ENCODE measurements at places on chromosomes 3 and 15.

DNA sequence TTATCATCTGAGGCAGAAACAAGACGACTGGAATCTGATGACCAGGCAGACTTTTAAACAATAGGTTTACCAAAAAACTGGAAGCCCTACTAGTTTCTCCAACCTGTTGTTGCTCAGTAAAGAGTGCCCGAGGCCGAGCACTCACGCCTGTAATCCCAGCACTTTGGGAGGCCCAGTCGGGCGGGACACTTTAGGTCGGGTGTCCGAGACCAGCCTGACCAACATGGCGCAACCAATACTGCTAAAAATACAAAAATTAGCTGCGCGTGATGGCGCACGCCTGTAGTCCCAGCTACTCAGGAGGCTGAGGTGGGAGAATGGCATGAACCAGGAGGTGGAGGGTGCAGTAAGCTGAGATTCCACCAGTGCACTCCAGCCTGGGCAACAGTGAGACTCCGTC is 1.1 kb upstream of the WDR5B start:
- no peak for DNase-seq

DNA sequence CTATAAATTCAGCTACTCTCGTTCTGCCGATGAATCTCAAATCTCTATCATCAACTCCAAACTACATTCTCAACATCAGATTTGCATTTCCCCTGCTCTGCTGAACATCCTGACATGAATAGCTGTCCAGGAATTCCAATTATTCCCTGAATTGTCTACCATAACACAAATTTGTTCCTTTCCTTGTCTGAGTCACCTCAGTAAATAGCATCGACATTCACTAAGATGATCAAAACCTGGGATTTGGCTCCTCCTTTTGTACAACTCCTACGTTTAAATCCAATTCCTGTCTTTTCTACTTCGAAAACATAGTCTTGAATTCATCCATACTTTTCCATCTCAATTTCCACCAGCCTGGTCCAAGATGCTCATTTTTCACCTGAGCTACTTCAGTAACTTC is 107.0 kb downstream of the GREM1 start:
- DNase-seq, result no peak

GRCh38 chr3:463252-464192 is 267.0 kb downstream of the CHL1 start:
- no peak for DNase-seq

DNA sequence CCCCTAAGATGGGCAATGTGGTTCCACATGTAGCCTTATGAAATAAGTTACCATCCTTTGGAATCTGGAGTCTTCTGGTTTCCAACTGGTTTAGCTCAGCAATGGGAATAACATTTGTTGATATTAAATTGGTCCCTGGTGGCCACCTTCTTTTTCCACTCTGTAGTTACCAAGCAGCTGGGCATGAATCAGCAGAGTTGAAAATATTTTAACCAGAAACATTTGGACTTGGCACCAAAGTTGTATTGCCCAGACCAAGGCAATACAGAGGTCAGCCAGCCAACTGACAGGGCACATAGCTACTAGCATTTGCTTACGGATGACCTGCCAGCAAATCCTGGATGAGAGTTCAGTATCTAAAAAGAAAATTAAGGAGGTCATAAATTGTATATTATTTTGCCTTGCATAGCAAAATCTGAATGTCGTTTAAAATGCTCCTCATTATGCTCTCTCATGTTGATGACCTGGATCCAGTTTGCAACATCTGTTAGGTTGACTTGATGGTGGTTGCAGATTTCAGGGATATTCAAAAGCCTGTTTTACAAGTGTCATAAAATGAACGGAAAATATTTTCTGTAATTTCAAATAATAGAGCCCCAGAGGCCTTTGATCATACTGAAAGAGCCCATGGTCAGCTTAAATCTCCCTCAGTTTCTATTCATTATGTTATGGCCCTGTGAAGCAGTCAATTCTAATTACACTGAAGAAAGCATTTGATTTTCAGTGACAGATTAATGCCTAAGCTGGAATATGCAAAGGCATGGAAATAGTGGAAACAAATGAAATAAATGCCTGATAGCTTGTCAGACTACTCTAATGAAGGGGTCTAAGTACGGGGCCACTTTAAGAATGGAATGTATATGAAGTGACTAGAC is 54.6 kb downstream of the PPM1L start:
- no peak for DNase-seq

GRCh38 chr3:139231555-139232281 is 112.1 kb upstream of the MRPS22 start:
- no peak for DNase-seq

DNA sequence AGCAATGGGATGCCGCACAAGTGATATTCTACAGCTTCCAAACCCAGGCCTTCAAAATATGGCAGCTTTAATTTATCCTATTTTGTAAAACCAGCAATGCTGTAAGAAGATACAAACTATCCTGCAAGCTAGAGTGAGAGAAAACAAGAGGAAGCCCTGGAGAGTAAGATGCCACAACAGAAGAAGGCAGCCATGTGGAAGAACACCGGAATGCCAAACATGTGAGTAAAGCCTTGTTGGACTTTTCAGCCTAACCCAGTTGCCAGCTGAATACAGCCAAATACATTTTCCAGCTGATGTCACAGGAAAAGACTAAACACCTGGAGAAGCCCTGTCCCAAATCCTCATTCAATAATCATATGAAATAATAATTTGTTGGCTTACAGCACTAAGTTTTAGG is 1115.1 kb upstream of the CADM2 start:
- DNase-seq, result no peak

GRCh38 chr3:108221393-108221792 is 831 bp downstream of the IFT57 start:
- DNase-seq, result no peak

GRCh38 chr3:13105896-13106250 is 32.6 kb upstream of the IQSEC1 start:
- no peak for DNase-seq

DNA sequence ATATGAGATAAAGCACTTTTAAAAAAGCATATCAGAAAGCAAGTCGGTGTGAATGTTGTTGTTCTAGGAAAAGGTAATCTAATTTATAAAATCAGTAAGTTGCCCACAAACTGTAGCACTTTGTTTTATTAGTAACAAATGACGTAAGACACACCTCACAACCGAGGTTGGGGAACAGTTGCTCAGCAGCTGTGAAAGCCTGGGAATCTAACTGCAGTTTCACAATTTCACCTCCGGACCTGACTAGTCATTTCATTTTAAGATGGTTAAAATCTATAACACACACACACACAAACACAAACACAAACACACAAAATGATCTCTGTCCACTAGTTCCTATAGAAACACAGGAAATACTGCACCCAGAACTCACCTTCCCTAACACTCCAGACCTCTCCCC is 406.7 kb upstream of the NR2F2 start:
- no peak for DNase-seq

DNA sequence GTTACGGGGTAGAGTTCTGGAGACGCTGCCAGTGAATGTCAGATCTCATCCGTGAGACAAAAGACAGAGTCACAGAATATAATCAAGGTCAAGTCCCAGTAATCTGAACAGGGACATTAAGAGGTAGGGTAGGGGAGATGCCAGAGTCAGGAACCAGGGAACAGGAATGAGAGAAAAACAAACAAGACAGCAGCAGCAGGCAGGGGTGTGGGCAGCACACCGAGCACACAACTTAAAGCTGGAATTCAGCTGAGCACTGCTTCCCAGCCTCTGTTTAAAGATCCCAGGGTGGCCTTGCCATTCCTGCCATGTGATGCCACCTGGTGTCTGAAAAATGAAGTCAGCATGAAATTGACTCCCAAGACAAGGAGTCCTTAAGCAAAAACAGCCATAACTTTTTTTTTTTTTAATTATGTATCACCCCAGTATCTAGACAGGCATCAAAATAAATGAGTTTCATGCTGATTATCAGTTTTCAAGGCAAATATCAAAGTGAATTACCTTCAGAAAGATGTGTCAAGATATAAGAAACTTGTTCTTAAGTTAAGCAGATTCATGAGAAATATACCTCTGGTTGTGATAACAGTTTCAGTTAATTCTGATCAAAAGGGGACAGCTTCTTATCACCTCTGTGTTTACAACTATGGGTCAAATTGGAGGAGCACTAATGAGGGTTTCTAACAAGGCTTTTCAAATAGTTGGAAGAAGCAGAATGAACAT is 203.7 kb downstream of the SLC9A9 start:
- DNase-seq, result no peak

Data from cerebellar nuclear complex (tissue), 1 donor.